ENCODE measurements at places on chromosomes 7 and 10.

GRCh38 chr10:84826704-84827103 is 498.3 kb downstream of the CCSER2 start:
- DNase-seq = no peak

DNA sequence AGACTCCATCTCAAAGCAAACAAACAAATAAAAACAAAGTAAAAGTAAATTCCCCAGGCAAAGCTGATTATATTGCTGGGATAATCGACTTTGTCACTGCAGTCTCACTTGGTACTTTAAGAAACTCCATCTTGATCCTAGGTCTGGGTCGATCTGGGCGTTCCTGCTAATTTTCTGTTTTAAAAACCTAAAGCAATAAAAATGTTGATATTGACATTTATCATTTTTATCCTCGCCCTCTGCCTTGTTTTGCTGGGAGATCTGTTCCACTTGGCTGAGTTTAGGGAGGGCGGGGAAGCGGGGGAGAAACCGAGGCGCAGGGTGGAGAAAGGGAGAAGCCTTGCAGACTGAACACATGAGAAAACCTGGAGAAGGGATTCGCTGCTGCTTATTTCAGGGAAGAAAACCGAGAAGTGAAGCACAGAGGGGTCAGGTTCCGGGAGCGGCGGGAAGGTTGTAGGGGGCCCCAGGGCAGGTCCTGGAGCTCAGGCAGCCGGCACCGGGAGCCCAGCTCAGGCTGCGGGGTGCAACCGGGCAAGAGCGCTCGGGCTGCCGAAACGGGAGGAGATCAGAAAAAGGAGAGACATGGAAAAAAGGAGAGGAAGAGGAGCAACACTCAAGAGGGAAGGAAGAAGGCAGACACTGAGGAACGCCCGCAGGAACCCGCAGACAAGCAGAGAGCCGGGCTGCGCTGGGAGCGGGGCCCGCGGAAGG is 27.3 kb upstream of the KMT2C start:
- DNase-seq = peak; percentile 64

DNA sequence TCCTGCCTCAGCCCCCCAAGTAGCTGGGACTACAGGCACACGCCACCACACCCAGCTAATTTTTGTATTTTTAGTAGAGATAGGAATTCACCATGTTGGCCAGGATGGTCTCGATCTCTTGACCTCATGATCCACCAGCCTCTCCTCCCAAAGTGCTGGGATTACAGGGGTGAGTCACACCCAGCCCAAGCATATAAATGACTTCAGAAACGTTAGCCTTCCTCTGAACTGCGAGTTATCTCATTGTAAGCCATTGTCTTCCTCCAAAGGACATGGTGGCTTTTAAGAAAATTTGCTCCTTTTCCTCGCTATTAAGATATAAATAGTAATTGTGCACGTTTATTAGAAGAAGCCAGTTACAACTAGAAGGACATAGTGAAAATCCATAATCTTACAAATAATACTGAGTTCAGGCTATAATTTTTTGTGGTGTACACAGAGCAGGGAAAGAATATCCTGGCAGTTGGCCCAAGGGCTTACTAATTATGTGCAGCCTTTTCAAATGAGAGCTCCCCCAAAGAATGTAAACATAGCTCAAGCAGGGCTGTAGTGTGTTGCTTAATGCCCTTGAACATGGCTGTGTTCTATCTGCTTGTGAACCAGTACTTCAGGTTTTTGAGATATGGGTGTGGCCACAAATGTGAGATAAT is 495.8 kb downstream of the PARD3 start:
- DNase-seq = peak; percentile 73

GRCh38 chr7:149713061-149713730 is 60.2 kb downstream of the ZNF467 start:
- DNase-seq = no peak

GRCh38 chr10:64033711-64034110 is 512.5 kb downstream of the REEP3 start:
- no peak for DNase-seq

DNA sequence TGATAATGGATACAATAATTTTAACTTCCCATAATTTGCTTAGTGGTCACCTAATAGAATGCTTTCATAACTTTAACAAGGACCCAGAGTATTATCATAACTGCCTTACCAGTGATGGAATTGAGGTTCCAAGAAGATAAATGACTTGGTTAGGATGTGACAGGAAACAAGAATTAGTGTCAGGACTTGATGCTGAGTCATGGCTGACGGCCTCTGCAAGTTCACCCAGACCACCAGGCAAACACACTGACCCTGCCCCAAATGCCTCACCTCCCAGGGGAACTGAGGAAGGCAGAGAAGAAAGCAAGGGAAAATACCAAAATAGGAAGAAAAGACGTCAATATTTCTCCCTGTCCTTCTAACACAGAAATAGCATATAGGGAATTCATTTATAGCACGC is 636.3 kb downstream of the PARD3 start:
- DNase-seq = no peak

DNA sequence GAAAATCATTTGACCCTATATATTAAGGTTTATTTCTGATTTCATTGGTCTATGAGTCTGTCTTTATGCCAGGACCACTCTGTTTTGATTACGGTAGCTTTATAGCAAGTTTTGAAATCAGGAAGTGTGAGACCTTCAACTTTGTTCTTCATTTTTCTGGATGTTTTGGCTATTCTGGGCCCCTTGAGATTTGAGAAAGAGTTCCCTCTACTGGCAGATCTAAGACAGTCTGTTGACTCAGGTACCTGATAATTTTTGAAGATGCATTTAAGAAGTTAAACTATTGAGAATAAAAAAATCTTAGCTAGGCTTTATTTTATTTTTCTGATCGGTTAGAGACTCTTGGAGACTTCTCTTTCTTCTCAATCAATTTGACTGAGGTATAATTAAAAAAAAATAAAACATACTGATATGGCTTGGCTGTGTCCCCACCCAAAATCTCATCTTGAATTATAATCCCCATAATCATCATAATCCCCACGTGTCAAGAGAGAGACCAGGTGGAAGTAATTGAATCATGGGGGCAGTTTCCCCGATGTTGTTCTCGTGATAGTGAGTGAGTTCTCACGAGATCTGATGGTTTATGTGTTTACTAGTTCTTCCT is 209.2 kb downstream of the SNX10 start:
- DNase-seq = no peak

Measured in ureter (tissue), 1 donor.